ENCODE measurements at places on chromosomes 4 and X. TPM values are rescaled to one million over a fixed set of nuclear protein-coding genes. Genes with fewer than 3 reads are reported as not detected.

The PPP4R3C gene
- total RNA-seq, result not detected

The GYPE gene
- 0.37 TPM for total RNA-seq

The F11 gene
- not detected for total RNA-seq

The HSFX1 gene
- 0.89 TPM for total RNA-seq

The GAGE2A gene
- total RNA-seq, result not detected

The SHROOM2 gene
- total RNA-seq, result 4.5 TPM

The C4orf50 gene
- total RNA-seq, result not detected

The ADAMTS3 gene
- total RNA-seq, result 5.5 TPM
